Placental pericyte (primary cell): ENCODE measurements at places on chromosomes 4 and X. TPM values are rescaled to one million over a fixed set of nuclear protein-coding genes. Genes with fewer than 3 reads are reported as not detected.

Gene AMBN
- not detected in 2 replicates for total RNA-seq

Gene MAGEE1
- under 0.01 and 0.29 TPM in 2 replicates for total RNA-seq

Gene SERTM2
- 0.22 and 0.57 TPM in 2 replicates for total RNA-seq

Gene THOC2
- 73.5 and 78.3 TPM in 2 replicates for total RNA-seq

Gene SNCA
- total RNA-seq = 4.9 and 7.9 TPM in 2 replicates

Gene STOX2
- 0.57 and 15.8 TPM in 2 replicates for total RNA-seq
